ENCODE measurements at places on chromosomes 4 and X.

DNA sequence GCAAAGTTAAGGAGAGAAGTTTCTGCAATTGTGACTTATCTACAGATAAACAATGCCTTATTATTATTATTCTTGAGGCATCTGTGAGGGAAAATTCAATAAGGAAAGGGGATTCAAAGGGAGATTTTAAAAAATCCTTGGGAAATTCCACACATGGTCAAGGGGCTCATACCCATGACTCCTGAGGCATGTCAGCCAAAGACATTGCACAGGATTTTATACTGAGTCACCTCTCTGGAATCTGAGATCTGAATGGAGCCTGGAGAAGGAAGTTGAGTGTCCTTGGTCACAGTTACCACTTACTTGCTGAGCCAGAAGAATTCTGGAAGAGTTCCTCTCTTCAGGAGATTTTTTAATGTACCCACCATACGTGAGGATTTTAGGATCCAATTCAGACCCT lies 14.4 kb upstream of the CXCL8 start:
- peak; percentile 13 for DNase-seq

GRCh38 chr4:88219099-88219498 lies 60.7 kb upstream of the ABCG2 start:
- DNase-seq: peak; percentile 77

DNA sequence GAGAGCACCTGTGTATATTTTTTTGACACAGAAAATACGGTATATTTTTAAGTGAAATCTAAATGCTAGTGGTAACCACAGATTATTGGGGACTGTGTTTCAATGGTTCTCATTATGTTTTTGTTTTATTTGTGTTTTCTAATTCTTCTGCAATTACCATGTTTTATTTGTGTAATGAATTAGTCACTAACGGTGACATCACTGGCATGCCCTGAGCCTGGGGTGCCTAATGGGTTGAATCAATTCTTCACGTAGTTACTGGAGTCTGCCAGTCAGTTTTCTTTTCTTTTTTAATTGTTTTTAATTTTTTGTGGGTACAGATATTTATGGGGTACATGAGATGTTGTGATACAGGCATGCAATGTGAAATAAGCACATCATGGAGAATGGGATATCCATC lies 168.8 kb downstream of the RELL1 start:
- DNase-seq: no peak

- DNase-seq: no peak
Measured at GRCh38 chr4:38152305-38152704, 192.1 kb downstream of the PTTG2 start.

- peak; percentile 97 for DNase-seq
Measured at GRCh38 chrX:151776181-151776731, 41.7 kb downstream of the CNGA2 start.

GRCh38 chr4:10965196-10965595 lies 280.6 kb upstream of the CLNK start:
- DNase-seq: peak; percentile 22

DNA sequence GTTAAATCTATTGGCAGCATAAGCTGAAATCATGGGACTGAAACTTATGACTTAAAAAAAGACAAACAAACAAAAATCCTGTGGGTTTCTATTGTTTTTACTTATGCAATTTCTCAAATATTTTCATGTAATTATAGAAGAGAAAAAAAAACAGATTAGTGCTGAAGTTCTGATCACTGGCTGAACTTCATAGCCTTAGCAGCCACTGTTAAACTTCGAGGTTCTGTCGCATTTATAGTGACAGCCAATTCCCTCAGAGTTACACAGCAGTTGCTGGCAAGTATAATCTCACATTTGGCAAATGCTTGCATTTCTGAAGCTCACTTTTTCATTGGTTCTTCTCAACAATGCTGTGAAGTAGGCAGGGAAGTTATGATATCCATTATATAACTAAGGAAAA lies 748.9 kb upstream of the MAGEB2 start:
- peak; percentile 9 for DNase-seq

GRCh38 chr4:95548738-95549245 lies at the start of gene UNC5C:
Gene UNC5C, minus strand, starts transcription at chr4:95548973.
- DNase-seq: peak; percentile 86

- DNase-seq: no peak
Measured at GRCh38 chr4:169189372-169189771, 81.4 kb downstream of the SH3RF1 start.

DNA sequence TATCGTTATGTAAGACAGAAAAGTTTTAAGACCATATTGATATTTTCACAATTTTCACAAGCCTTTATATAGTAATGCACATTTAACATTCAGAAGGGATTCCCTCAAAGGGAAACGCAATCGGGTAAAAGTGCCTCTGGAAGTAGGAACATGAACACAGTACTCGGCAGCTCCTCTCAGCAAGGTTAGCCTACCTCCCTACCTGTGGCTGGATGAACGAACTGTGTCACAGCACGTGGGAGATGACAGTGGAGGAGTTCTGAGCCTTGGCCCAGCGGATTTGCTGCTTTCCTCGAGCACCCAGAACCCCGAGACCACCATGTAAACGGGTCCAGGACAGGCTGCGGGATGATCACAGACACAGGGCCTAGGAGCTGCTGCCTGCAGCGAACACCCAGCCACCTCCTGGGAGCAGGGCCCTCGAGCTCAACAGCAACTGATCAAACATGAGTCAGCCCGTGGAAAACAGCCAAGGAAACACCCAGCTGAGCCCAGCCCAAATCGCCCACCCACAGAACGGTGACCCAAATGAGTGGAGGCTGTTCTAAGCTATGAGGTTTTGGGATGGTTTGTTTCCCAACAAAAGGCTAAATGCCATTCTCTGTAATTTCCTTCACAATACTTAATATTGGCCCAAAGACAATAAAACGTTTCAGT lies 30.4 kb downstream of the FAT1 start:
- no peak for DNase-seq

GRCh38 chr4:9762823-9763475 lies 18.5 kb upstream of the DRD5 start:
- DNase-seq: peak; percentile 91

DNA sequence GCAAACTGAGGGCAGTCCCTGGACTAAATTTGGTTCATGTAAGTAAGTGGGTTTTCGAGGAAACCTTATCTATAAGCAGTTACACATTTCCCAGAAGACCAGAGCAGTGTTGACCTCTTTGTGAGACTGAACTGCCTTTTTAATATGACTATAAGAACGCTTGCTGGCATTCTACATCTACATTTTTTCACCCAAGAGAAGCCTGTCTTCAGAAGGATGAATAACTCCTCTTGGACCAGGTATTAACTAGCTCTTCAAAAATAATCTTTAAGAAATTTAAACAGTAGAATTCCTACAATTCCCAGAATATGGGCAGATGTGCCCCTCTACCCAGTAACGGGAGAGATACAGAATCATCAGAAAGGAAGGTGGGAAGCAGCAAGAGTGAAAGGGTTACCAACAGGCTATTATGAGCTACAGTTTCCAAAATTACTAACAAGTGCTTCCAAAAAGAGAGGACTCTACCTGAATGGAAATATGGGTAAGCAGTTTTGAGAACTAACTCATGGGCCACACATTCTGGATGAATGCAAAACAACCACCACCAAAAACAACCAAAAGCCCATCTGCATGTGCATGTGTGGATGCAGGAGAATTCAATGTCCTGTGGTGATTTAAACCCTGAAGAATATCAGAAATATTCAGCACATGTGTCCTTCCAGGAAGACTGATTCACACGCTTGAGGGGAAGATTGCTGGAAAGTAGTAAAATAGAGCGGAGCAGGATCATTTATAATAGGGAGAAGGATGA lies 17.4 kb downstream of the BBS12 start:
- no peak for DNase-seq

DNA sequence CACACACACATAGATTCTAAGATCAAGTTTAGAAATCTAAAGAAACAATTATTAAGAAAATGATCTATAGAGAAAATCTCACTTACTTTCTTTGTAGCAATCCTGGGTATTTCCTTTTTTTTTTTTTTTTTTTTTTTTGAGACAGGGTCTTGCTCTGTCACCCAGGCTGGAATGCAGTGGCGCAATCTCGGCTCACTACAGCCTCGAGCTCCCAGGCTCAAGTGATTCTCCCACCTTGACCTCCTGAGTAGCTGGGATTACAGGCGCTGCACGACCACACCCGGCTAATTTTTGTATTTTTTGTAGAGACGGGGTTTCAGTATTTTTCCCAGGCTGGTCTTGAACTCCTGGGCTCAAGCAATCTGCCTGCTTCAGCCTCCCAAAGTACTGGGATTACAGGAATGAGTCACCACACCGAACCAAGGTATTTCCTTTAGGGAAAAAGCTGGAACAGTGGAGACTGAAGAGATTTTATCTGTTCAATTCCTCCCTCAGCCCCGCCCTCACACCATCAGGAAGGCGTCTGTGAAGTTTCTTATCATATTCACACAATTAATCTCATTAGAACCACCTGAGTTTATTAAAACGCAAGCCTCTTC lies at the start of gene TRIML2:
Gene TRIML2 (minus strand): TSS at position 447 of the 599 bp plus-strand sequence. CDS start 4,235 bp downstream, outside the sequence.
- no peak for DNase-seq

DNA sequence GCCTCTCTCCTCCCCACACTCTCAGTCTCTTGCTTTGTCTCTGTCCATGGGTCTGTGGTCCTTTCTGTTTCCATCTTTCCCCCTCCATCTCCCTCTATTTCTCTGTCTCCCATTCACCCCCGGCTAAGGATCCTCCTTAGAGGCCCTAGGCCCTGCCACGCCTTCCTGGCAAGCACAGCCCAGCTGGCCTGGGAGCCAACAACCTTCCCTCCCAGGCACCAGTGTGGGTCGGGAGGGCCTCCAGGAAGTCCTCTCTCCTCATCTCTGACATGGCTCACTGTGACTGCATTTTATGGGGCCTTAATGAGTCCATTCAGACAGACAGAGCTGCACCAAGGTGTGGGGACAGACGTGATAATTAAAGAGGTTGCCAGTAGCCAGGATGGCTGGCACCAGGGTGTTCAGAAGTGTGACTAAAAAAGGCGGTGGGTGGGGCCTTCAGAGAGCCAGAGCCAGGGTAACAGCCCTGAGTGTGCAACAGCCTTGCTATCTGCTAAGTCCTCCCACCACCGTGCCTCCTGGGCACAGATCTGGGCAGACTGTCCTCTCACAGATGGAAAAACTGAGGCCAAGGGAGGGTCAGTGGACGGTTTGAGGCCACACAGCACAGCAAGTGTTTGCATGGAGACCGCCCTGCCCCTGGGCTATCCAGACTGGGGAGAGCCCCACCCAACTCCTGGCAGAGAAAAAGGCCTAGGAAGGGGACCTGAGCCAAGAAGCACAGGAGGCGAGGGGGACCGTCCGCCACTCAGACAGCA lies 31.5 kb downstream of the BLOC1S4 start:
- peak; percentile 53 for DNase-seq

DNA sequence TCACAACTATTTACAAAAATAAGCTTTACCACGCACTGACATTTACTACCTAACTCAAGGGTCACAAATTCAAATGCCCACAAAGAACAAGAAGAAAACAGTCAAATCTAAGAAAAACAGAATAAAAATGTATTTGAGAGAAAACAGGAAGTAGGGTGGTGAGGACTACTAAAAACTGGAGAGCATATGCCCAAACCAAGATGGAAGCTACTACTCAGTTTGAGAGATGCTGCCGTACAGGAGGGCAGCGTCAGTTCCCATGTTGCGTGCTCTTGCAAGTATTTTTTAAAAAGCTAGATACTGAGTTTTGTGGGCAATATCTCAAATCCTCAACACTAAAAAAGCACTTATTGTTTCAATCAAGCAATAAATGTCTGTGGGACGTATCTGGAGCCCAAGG lies 16.2 kb downstream of the HNRNPD start:
- no peak for DNase-seq

GRCh38 chr4:112183252-112183651 lies 38.0 kb downstream of the FAM241A start:
- DNase-seq: no peak

GRCh38 chrX:55005256-55005655 lies 5.1 kb downstream of the APEX2 start:
- no peak for DNase-seq

DNA sequence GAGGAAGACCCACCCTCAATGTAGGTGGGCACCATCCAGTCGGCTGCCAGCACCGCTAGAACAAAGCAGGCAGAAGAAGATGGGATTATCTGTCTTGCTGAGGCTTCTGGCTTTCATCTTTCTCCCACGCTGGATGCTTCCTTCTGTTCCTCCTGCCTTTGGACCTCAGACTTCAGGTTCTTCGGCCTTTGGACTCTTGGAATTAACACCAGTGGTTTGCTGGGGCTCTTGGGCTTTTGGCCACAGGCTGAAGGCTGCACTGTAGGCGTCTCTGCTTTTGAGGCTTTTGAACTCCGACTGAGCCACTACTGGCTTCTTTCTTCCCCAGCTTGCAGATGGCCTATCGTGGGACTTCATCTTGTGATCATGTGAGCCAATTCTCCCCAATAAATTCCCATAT lies 55.1 kb downstream of the PDLIM5 start:
- no peak for DNase-seq

All from muscle of leg (tissue), 16 donors.